ENCODE measurements at places on chromosomes 1 and 21.

- no peak for DNase-seq
Observed at GRCh38 chr1:170970256-170970655, 34.9 kb downstream of the MROH9 start.

DNA sequence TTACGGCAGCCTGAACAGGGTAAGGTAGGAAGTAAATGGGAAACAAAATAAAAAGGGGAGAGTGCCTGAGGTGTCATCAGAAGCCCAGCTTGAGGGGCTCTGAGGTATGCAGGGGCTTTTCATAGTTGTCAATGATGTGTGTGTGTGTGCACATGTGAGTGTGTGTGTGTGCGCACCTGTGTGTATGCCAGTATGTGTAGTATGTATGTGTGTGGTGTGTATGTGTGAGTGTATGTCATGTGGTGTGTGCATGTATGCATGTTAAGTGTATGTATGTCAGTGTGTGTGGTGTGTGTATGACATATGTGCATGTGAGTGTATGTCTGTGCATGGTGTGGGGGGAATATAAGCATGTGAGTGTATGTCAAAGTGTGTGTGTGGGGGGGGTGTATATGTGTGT lies 184.1 kb downstream of the DSCAM start:
- DNase-seq = no peak

GRCh38 chr1:37403166-37403565 lies 71.2 kb upstream of the ZC3H12A start:
- DNase-seq = no peak

- no peak for DNase-seq
Observed at GRCh38 chr21:36528716-36529115, 48.8 kb upstream of the CLDN14 start.

DNA sequence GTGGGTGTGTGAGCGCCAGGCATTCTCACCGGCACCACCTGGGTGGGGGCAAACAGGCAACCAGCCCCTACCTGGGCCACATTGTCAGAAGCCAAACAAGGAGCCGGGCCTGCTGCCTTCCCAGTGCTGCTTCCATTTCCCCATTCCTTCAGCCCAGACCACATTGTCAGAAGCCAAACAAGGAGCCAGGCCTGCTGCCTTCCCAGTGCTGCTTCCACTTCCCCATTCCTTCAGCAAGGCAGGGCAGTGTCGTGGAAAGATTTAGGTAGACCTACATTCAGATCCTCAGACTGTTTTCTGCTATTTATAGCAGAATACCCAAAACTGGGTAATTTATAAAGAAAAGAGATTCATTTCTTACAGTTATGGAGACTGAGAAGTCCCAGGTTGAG lies 47.0 kb upstream of the EFHD2 start:
- no peak for DNase-seq

DNA sequence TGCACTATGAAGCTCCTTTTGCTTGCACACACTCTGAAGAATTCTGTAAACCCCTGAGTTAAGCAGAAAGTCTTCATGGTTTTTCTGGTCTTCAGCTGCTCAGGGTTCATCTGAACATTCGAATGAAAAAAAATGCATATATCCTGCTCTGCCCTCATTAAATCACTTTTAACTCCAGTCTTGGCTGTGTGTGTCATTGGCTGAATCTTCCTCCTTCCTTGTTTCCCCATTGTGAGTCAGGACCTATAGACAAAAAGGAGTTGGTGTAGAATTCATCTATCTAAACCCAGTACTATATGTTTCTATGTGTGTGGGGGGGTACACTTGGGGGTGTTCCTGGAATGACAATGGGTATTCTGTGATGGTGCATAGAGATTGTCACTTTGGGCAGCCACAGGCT lies 6.6 kb upstream of the SPRR1B start:
- DNase-seq = no peak

GRCh38 chr1:26372039-26372438 lies 511 bp downstream of the ZNF683 start:
- no peak for DNase-seq

DNA sequence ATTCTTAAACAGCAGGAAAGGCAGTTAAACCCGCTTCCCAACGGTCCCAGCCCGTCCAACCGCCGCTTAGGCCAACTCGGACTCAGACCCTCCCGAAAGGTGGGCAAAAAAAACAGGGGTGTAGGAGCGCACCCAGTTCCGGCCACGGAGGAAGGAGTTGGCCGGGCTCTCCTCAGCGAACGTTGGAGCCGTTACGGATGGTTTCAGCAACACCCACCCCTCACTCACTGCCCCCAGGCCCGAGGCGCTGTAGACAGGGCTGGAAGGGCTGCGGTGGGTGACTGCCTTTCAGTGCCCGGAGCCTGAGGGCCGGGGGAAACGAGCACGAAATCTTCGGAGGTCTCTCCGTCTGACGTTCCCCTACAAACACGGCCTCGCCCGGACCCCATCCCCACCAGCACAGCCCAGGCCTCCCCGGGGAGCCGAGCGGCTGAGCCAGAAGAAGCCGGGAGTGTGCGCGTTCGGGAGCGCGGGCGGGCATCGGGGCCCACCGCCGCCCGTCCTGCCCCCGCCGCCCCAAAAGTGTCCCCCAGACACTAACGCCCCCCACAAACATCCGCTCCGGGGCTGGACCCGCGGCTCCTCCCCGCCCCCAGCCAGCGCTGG lies 1.3 kb downstream of the KDM5B start:
- DNase-seq = no peak

- no peak for DNase-seq
Observed at GRCh38 chr1:32339363-32339978, 3.4 kb upstream of the MARCKSL1 start.

DNA sequence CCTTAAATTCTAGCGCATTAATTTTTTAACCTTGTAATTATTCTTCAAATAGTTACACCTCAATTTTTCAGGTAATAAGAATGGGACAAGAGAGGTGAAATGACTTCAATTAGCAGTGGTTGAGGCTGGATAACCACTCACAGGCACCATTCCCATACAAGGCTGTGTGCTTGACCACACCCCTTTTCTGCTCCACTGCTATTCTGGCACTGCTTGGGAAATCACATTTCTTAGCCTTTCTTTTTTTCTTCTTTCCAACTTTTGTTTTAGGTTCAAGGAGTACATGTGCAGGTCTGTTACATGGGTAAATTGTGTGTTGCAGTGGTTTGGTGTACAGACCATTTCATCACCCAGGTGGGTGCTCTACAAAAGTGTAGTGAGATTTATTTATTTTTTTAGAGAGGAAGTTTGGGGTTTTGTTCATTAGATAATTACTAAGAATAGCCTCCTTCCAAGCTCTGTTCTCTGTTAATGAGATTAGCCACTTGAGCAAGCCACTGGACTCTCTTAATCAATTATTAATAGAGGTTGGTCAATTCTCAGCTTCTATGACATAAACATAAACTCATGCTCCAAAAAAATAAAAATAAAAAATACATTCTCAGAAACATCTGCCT lies 14.4 kb downstream of the ILDR2 start:
- DNase-seq = no peak

DNA sequence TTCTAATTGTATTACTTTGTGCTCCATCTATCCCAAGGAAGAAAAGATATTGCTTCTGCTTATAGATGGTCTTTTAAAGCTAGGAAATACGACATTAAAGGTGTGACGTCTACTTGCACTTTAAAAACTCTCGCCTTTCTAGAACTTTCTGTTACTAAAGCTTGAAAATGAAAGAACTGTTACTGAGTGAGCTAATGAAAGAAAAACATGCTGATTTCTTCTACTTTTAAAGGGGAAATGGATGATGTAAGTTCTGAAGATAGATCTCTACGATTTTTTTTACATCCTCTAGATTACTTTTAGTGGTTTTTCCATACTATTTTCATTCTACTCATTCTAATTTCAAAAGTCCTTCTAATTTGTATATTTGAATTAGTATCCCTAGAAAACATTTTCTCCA lies 387.5 kb downstream of the USP25 start:
- no peak for DNase-seq

DNA sequence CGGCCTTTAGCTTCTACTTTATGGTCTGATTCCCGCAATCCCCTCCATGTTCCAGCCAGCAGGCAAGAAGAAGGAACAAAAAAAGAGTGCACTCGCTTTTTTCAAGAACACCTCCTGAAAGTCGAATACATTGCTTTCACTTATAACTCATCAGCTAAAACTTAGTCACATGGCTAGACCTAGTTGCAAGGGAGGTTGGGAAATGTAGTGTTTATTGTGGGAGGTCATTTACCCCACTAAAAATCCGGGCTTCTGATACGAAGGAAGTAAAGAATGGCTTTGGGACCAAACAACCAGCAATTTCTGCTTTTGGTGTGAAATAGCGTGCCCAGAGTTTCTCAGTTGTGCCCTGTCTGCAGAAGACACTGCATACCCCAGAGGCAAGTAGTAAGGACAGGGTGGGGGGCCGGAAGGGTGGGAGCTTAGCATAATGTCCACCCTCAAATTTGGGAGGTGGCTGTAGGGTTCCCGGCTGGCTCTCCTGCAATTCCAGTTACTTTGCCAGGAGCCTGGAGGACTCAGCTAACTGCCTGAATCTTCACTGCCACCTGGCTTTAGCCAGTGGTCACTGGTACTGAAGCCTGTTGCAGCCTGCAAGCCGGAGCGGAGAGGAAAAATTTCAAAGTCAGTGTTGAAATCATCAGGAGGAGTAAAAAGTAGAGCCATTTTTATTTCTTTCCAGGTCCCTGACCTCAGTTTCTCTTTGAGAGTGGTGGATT lies 57.7 kb upstream of the F3 start:
- no peak for DNase-seq

- DNase-seq = no peak
Observed at GRCh38 chr1:29651246-29651645, 414.9 kb downstream of the PTPRU start.
